Stimulated activated CD8-positive, alpha-beta memory T cell treated with anti-CD3 and anti-CD28 coated beads, Interleukin-15, amount 100 ng/mL, for 24 hours (primary cell): ENCODE measurements at places on chromosomes 11 and 22.
A peak's percentile ranks its signal among the peaks of the same experiment; 100 is the strongest.

DNA sequence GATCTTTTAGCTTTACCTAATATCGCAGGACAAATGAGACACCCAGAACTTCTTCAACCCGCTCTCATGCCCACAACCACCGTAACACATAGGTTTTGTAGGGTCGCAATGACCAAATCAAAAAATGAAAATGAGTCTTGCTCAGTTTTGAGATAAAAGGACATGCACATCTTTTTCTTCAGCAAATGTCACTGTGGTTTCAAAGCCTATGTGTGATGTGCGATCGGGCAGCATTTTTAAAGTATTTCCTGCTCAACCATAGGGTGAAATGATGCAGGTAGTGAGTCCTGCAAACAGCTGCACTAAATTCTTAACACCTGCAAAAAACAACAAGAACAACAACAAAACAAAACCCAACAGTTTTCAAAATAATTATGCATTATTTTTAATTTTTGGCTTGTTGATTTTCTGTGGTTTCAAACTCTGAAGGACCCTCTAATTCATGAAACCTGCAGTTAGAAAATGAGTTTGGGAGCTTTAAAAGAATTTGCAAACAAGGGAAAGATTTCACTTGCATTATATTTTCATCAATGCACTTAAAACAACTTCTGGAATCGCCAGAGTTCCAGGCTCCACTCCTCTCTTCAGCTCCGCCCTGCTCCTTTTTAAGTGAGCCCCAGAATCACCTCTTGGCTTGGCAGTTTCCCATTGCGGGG lies 79.4 kb downstream of the PRR5L start:
- no peak for DNase-seq

- no peak for DNase-seq
Measured at GRCh38 chr22:20315337-20316216, 4.3 kb downstream of the DGCR6L start.

GRCh38 chr11:114782650-114783310 lies 104.5 kb downstream of the NXPE2 start:
- no peak for DNase-seq

GRCh38 chr11:45413156-45413858 lies 127.2 kb upstream of the SYT13 start:
- no peak for DNase-seq

DNA sequence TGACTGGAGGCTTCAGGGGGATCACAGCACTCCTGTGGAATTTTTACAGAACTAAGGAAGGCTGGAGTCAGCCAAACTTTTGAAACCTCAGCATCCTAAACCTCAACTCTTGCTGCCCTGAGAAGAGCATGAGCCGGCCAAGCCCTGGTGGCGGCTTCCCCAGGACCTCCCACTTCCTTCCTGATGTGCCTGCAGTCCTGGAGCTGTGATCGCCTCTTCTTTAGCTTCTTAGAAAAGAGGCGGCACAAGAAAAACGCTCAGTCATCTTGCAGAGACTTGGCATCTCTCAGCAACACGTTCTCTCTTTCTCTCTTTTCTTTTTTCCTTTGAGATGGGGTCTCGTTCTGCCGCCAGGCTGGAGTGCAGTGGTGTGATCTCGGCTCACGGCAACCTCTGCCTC lies 40.4 kb upstream of the AMPD3 start:
- DNase-seq, result no peak

DNA sequence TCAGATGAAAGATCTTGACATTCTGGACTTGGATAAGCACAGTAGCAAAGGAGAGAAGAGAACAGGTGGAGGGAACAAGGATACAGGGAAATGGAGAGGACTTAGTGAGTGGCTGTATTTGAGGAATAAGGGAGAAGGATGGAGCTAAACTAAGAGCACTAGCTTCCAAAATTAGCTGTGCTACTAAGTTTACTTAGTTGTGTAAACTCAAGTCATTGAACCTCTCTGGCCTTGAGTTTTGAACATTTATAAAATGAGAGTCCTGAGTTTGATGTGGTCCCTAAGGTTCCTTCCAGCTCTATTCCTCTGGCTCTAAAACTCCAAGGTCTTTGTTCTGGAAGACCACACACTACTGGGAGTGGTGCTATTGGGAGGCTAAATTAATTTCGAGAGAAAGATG lies 100.7 kb downstream of the TRIM44 start:
- no peak for DNase-seq

DNA sequence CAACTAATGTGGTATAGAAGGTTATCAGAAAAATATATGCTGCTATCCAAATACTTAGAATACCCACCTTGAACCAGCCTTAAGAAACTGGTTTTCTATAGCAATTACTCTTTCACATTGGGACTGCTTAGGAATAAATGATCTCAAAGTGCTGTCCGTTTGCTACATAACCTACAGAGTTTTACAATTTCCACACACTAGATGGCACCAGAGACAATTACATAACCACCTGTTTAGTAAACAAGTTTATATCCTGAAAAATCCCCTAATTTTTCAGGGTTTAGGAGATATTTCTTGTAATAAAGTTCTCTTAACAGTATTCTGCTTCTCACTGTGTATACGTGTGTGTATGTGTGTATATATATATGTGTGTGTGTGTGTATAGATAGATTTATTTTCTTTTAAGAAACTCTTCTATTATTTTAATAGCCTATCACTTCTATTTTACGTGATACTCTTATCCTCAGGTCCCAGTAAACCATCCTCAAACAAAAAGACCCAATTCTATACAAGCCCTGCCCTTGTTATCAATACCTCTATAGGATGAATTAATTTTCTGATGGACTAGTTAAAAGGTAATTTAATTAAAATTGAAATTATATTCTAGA lies 6.7 kb upstream of the OR5I1 start:
- DNase-seq, result no peak

GRCh38 chr22:43186272-43187170 lies at the start of gene TTLL12:
TSS of gene TTLL12 (minus strand) at chr22:43187134. CDS start at chr22:43187069, 65 bp downstream.
- peak; percentile 32 for DNase-seq

DNA sequence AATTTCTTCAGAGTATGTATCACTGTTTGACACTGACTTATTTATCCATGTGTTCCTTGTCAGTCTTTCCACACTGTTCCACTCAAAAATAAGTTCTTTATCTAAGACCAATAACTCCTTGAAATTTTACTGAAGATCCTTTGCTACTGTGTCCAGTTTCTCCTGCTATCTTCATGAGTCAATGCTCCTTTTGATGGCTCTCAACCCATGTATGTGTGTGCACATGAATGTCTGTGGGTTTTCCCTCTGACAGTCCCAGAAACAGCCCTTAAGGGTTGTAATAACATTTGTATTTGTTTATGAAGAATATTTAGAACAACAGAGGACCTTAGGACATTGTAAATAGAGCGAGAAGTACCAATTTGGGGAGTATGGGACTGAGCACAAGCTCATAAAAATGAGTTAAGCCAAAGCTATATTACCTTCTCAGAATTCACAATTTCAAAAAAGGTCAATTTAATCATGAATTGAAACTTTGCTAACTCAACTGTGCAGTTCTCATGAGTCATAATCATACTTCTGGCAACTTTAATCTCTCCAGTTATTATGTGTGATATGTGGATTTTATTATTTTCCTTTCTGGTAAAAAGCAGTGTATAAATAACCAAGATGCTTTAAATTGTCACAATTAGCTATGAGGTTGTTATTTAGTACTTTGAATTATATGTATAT lies 533.6 kb downstream of the CNTN5 start:
- no peak for DNase-seq

GRCh38 chr22:39488563-39489083 lies 13.5 kb upstream of the MIEF1 start:
- DNase-seq, result no peak

- DNase-seq, result no peak
Measured at GRCh38 chr11:13298765-13299164, 21.2 kb downstream of the BMAL1 start.

- DNase-seq, result no peak
Measured at GRCh38 chr11:80443177-80443576, 1002.3 kb upstream of the TENM4 start.

DNA sequence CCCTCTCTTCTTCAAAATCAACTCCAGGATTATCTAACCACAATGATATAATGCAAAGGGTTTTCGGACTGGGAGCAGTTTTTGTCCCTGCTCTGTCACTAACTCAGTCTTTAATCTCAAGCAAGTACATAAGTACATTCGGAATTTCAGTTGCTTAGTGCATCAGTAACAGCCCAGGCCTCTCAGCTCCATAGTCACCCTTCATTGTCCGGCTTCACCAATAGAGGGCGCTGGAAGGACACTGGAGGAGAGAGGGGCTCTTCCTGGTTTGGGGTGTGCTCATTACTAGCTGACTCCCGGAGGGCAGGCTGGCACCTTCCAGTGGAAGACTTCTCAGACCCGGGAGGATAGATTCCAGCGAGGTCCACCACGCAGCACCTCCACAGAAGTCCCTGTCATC lies 90.4 kb upstream of the PDGFD start:
- no peak for DNase-seq

GRCh38 chr11:128714881-128715280 lies 21.0 kb downstream of the FLI1 start:
- DNase-seq, result no peak

DNA sequence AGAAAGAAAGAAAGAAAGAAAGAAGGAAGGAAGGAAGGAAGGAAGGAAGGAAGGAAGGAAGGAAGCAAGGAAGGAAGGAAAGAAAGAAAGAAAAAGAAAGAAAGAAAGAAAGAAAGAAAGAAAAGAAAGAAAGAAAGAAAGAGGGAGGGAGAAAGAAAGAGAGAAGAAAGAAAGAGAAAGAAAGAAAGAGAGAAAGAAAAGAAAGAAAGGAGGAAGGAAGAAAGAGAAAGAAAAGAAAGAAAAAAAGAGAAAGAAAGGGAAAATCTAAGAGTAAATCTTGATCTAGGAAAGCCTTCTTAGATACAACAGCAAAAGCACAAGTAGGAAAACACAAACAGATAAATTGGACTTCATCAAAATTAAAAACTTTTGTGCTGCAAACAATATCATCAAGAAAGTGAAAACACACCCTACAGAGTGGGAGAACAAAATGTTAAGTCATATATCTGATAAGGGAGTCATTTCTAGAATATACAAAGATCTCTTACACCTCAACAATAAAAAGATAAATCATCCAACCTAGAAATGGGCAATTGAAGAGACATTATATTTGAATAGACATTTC lies 116.8 kb upstream of the FGF3 start:
- no peak for DNase-seq

DNA sequence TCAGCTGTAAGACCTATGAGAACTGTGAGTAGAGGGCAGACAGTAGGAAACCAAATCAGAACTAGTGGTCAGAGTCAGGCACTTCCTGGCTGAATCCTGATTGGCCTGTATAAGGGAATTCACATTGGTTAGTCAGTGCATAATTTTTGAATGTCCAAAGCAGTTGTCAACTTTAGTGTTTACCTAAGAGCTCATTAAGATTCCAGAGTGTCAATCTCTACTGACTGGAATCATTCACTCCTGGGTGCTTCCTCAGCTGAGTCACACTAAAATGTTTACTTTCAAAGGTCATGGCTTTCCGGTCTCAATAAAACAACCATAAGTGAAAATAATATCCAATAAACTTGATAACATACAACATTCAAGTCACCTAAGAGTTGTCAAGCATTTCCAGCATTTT lies 306.1 kb downstream of the C11orf87 start:
- DNase-seq, result no peak

- DNase-seq, result no peak
Measured at GRCh38 chr11:101552888-101553287, 30.9 kb downstream of the TRPC6 start.

- DNase-seq, result no peak
Measured at GRCh38 chr11:70820311-70820710, 422.0 kb downstream of the CTTN start.

- DNase-seq, result no peak
Measured at GRCh38 chr11:293271-293851, 4.4 kb downstream of the PGGHG start.

DNA sequence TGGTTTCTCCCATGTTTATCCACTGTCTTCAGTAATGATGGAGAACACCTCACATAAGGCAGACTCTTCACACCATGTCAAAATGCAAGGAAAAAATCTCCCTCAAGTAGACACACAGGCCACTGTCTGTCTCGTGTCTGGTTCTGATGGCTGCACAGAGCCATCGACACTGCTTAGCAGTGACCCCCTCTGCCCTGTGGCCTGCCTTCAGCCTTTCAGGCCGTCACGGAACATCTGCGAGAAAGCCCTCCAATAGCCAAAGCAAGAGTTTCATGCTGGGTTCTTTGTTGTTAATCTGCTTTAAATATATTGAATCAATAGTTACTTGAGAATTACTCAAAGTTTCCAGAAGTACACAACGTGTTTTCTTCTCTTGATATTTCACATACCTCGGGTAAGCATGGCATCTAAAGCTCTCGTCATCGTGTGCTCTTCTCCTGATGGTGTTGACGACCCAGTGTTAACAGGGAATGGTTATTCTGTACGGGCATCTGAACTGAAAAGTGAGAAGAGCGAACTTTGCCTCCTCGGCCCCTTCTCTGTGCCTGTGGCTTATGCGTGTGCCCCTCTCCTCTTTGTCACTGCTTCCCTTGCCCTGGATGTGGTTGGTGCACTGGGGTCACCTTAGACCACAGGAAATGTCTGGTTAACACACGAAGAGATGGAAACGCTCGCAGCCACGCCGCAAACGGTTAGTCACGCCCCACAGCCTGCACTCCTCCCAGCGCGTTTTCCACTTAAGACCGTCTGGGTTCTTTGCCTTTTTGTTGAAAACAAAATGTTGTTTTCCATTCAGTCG lies 33.4 kb upstream of the CTTN start:
- peak; percentile 29 for DNase-seq

DNA sequence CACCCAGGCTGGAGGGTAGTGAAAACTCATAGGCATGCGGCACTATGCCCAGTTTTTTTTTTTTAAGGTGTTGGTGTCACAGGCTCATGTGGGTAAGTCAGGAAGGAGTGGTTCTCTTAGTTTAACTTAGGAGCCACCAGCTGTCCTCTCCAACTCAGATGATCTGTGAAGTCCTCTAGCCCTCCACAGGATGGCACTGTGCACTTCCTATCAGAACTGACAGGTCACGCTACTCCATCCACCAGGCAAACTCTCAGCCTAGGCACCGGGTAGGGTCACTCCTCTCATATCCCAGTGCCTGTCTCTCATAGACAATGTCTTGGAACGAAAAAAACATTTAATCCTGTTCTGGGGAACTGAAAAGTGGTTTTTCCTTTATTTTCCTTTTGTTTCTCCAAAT lies 16.5 kb downstream of the NAP1L4 start:
- no peak for DNase-seq

GRCh38 chr22:37462983-37463382 lies 23.2 kb downstream of the MFNG start:
- DNase-seq, result no peak

DNA sequence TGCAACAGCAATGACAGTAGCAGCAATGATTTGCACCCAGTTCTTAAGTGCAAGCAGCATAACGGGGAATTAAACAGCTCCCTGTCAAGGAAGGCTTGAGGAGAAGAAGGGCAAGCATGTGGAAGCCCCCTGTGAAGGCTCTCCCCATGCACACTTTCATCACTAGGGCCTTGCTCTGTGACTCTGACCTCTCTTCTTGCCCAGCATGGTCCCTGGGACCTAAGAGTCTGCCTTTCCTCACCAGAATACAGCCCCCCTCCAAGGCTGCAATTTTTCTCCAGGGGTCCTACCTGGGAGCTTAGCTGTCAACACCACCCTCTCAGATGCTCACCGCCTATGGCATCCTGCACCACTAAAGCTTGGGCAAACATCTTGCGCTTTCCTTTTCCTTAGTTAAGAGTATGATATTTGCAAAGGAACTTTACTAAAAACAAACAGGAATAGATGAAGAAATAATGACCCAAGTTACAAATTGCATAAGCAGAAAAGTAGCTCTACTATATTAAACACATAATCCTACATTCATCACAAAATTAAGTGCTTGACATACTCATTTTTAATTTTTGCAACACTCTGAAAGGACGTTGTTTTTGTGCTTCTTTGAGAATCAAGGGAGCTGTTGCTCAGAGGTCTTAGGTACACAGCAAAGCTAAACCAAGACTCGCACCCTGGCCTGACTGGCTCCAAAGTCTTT lies 187.6 kb downstream of the ADAMTS15 start:
- no peak for DNase-seq
